ENCODE measurements at places on chromosomes 5 and 9. TPM values are rescaled to one million over a fixed set of nuclear protein-coding genes. Genes with fewer than 3 reads are reported as not detected.

DNA sequence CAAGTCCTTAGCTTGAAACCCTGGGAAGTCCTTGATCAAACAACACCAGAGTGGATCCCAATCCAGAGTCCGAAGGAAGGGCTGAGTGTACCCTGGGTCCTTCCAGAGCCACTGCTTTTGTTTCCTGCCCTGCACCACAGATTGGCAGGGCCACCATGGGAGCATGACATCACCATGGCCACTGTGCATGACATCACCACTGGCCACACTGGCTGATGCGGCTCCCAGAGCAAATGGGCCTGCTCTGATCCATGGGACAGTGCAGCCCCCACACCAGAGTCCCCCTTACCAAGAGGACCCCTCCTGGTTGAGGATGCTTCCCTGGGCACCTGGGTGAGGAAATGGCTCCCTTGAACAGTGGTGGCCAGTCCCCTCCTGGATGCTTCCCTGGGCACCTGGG lies 9.9 kb downstream of the SLC6A3 start:
- no peak for DNase-seq
- no peaks in the 10 kb centered on the region for H3K36me3 ChIP-seq
- H3K27ac ChIP-seq, result no peak overlapping the region
- no peaks in the 10 kb centered on the region for H3K27me3 ChIP-seq
- no peak overlapping the region for H3K4me3 ChIP-seq
- no peaks in the 10 kb centered on the region for H3K4me1 ChIP-seq

- H3K27me3 ChIP-seq, result no peaks in the 10 kb centered on the region
- H3K36me3 ChIP-seq, result no peaks in the 10 kb centered on the region
- H3K4me3 ChIP-seq, result no peak overlapping the region
- no peak overlapping the region for H3K27ac ChIP-seq
- no peaks in the 10 kb centered on the region for H3K4me1 ChIP-seq
These were observed 563.9 kb upstream of the TLE4 start for GRCh38 chr9:79007701-79008483.

The ABO gene
- total RNA-seq, result 29.0 TPM

The IL17B gene
- total RNA-seq, result 1.4 TPM

DNA sequence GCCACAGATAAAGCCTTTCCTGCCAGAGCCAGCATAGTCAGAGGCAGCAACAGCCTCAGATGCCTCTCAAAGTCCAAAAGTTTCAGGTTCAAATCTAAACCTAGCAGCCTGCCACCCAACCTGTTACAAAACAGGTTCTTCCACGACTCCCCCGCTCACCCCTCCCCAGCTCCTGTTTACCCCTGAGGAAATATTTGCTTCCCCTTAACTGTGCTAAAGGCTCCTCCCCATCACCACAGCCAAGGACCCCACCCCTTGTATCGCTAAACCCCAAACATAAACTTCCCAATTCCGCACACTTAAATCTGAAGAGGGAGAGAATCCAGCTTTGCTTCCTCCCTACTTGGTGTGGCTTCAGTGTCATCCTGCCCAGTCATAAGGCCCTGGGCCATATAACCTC lies 15.4 kb upstream of the VDAC1 start:
- H3K4me3 ChIP-seq, result no peak overlapping the region
- DNase-seq, result no peak
- H3K27me3 ChIP-seq, result no peaks in the 10 kb centered on the region
- no peak overlapping the region for H3K27ac ChIP-seq

GRCh38 chr9:92151691-92152393 lies 36.6 kb upstream of the SPTLC1 start:
- H3K36me3 ChIP-seq, result no peaks in the 10 kb centered on the region
- H3K4me3 ChIP-seq, result no peak overlapping the region
- no peak for DNase-seq
- no peaks in the 10 kb centered on the region for H3K27me3 ChIP-seq

- no peaks in the 10 kb centered on the region for H3K27me3 ChIP-seq
- H3K4me1 ChIP-seq, result peaks cover 4% of the 10 kb centered on the region
- no peak overlapping the region for H3K27ac ChIP-seq
- DNase-seq, result no peak
- H3K4me3 ChIP-seq, result no peak overlapping the region
These were observed 46.7 kb upstream of the MACIR start for GRCh38 chr5:103211576-103212561.

The FGFR4 gene
- total RNA-seq, result 72.6 TPM

- H3K27me3 ChIP-seq, result no peaks in the 10 kb centered on the region
- no peak overlapping the region for H3K4me3 ChIP-seq
- no peak overlapping the region for H3K27ac ChIP-seq
- no peaks in the 10 kb centered on the region for H3K4me1 ChIP-seq
These were observed 217.0 kb downstream of the DMRT2 start for GRCh38 chr9:1267141-1267570.

The CNTNAP3B gene
- total RNA-seq, result 26.3 TPM

GRCh38 chr9:110183208-110184145 lies 24.5 kb downstream of the C9orf152 start:
- no peaks in the 10 kb centered on the region for H3K36me3 ChIP-seq
- no peaks in the 10 kb centered on the region for H3K27me3 ChIP-seq
- peak; percentile 87 for DNase-seq
- H3K27ac ChIP-seq, result no peak overlapping the region
- H3K4me1 ChIP-seq, result no peaks in the 10 kb centered on the region

DNA sequence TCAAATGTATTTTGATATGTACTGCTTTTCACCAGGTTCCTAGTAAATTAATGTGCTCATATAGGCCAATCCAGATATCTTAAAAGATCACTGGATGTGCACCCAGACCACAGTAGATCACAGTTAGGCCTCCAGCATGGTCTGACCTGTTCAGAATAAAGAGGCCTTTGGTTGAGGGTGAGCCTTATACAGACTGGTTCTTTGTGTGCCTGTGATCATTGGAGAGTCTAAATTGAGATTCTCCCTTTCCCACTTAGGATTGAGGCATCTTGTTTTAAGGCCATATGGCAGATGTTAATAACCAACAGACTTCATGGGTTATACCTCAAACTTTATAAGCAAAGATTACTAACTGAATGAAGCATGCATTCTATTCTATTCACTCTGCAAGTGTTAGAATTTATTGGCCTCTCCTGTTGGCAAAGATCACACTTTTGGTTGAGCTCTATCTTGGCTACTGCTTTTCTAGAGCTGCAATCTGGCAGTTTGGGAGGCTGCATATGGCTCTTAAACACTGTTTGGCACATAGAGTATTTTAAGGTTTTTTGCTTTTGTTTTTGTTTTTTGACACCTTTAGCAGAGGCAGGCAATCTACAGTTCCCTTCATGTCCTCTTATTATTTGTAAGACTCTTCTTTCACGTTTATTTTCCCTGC lies 8.5 kb downstream of the CHSY3 start:
- no peak overlapping the region for H3K4me3 ChIP-seq
- no peaks in the 10 kb centered on the region for H3K27me3 ChIP-seq
- H3K4me1 ChIP-seq, result no peaks in the 10 kb centered on the region
- DNase-seq, result no peak
- no peaks in the 10 kb centered on the region for H3K36me3 ChIP-seq

The TMEM171 gene
- total RNA-seq, result 15.4 TPM

- no peaks in the 10 kb centered on the region for H3K36me3 ChIP-seq
- H3K4me1 ChIP-seq, result no peaks in the 10 kb centered on the region
These were observed 314.7 kb upstream of the GRAMD2B start for GRCh38 chr5:126108470-126108869.

All from kidney (tissue), 22 donors.